ENCODE measurements at places on chromosomes 1 and 21. TPM values are rescaled to one million over a fixed set of nuclear protein-coding genes. Genes with fewer than 3 reads are reported as not detected.
A peak's percentile ranks its signal among the peaks of the same experiment; 100 is the strongest.

DNA sequence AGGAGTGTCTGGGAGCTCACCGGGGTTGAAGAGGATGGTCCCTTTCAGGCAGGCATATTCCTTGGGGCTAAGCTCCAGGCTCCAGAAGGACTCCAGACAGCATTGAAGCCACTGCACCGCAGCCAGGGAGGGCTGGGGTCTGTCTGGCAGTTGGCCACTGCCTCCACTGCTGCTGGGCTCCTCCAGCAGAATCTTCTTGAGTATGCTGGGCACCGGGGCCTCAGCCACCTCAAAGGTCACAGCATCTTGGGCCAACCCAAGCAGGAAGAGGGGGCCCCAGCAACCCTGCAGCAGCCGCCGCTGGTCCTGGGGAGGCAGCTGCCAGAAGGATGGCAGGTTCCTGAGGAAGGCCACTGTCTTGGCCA is 404 bp downstream of the NR0B2 start:
- no peak for DNase-seq

DNA sequence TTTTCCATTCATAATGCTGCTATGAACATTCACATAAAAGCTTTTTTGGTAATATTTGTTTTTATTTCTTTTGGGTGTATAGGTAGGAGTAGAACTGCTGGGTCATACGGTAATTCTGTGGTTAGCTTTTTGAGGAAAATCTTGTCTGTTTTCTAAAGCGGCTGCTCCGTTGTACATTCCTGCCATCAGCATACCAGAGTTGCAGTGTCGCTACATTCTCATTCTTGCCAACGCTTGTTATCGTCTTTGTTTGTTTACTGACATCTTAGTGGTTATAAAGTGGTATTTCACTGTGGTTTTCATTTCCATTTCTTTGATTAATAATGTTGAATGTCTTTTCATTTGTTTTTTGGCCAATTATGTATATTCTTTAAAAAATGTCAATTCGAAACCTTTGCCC is 469.8 kb upstream of the ZP4 start:
- DNase-seq, result no peak

GRCh38 chr1:4308806-4309205 is 345.6 kb upstream of the AJAP1 start:
- DNase-seq, result no peak

DNA sequence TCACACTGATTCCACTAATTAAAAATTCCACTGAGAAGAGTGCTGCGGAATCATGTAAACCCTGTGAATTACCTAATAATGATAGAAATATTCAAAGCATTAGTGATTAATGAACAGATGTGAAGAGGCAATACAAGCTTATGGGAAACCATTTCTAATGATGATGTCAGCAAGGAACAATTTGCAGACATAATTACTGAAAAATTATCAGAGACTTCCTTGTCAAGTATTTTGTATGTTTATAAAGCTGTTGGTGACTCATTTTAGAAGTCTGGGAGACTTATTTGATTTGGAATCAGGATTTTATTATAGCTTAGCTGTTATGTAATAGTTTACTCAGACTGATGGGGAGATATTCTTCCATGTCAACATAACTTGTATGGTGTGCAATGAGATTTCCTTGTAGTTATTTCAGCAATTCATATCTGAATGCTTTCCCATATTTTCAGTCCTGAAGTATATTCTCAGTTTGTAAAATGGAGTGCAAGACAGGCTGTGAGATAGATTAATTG is 135.5 kb downstream of the TGFB2 start:
- DNase-seq, result no peak

GRCh38 chr1:92439291-92439690 is 47.4 kb downstream of the GFI1 start:
- no peak for DNase-seq

DNA sequence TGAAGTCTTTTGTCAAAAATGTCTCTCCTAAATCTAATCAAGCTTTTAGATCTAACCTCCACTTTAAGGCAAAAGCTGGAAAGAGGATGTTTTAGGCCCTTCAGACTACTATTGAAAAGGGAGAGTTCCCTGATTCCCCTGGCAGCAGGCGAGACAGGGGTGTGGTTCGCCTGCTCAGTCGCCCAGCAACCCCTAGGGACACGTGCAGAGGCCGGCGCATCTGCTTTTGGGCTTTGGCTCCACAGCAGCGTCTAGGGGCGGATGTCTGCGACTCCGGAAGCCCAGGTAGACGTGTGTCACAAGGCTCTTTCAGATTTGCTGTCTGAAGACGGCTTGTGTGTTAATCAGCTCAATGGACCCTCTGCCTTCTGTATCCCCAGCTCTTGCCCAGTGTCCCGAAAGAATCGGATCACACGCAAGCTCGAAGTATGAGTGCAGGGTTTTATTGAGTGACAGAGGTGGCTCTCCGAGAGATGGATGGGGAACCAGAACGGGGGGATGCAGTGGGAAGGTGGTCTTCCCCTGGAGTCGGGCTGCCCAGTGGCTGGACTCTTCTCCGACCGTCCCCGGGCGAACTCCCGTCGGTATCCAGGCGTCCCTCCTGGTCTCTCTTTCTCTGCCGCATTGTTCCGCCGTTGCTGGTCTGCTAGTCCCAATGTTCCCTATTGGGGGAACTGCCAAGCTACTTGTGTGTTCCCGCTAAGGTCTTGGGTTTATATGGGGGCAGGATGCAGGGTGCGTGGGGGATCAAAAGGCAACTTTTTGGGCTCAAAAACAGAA is 45.5 kb downstream of the OLFML2B start:
- DNase-seq, result no peak

DNA sequence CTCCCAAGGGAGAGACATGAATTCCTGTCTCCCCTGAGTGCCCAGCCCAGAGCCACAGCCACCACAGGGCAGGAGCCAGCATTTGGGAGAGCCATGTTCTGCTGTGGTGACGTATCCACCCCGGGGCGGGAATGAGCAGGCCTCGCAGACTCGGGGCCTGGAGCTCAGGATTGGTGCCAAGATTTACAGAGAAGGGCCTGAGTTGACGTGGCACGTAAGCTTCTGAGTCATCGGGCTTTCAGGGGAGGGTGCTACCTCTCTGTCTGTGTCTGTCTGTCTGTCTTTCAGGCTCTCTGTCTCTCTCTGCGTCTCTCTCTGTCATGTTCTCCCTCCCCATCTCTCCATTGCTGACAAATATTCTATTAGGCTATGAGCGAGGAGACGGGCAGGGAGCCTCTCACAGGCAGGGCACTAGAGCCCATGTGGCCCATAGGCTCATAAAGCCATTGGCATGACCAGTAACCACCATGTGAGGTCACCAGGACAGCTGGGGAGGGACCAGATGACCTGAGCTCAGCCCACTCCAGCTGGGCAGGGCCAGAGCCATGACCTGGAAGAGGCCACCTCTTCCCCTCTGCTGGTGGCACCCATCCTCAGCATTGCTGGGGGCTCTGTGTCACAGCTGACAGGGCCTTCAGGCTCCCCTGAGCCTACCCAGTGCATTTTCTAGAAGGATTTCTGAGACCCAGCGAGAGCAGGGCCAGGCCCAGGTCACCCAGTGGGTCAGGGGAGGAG is 300.0 kb upstream of the VAMP3 start:
- DNase-seq, result no peak

DNA sequence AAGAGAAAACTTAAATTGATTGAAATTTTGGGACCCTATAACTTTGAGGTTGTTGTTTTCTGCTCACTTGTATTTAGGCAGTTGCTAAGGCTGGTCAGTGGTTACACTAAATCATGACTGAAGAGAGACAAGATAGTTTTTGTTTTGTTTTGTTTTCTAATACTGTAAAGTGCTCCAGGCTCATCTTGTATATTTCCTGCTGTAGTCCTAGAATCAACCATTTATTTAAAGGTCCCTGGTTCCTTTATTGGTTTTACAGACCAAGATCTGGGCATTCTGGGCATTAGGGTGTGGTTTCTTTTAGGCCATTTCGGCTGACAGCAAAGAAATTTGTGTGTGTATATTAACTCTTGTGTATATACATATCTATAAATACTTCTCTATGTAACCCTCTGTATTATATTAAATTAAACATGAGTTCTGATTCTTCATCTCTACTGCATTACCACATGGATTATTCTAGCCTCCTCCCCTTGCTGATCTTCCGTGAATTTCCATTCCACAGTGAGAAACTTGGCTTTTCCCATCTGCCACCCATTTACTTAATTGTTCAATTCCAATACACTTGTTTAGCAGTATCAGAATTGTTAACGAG is 15.0 kb downstream of the SNX27 start:
- no peak for DNase-seq

GRCh38 chr1:200453553-200453905 is 43.7 kb upstream of the ZNF281 start:
- DNase-seq, result no peak

DNA sequence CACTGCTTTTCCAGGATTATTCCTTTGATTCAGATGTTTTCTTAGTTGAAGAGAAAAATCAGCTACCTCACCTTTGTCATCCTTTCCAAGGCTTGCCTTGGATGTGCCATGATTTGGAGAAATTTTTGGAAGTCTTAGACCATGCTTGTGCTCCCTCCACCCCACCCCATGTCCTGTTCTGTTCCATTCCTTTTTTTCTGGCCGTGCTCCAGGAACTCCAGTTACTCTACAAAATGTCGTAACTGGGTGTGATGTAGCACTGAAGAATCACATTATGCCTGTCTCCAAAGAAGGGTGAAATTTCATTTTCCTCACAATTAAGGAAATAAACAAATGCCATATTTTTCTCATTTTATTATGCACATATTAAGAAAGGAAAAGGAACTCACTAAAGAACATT is 217.8 kb upstream of the ZRANB2 start:
- DNase-seq, result no peak

- DNase-seq, result peak; percentile 17
Observed at GRCh38 chr21:14557413-14557812, 11.3 kb upstream of the SAMSN1 start.

GRCh38 chr1:55400508-55400907 is 185.3 kb upstream of the USP24 start:
- DNase-seq, result no peak

DNA sequence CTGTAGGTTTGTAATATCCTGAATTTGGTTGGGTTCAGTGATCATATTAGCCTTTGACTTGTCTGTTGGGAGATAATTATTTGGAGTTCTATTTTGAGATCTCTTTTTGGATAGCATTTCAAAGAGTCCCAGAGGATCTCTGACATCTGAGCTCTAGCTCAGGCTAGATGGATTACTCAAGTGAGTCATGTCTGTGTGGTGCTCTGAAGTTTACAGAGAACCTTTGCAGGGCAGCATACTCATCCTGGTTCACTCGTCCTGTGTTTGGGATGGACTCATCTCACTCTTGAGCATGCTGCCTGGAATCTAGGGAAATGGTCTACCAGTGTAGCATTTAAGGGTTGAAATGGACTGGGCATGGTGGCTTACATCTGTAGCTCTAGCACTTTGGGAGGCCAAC is 29.4 kb upstream of the BMP8A start:
- DNase-seq, result no peak

- no peak for DNase-seq
Observed at GRCh38 chr21:37522641-37523295, 156.2 kb downstream of the DYRK1A start.

- DNase-seq, result no peak
Observed at GRCh38 chr1:12591267-12591938, 26.6 kb downstream of the DHRS3 start.

DNA sequence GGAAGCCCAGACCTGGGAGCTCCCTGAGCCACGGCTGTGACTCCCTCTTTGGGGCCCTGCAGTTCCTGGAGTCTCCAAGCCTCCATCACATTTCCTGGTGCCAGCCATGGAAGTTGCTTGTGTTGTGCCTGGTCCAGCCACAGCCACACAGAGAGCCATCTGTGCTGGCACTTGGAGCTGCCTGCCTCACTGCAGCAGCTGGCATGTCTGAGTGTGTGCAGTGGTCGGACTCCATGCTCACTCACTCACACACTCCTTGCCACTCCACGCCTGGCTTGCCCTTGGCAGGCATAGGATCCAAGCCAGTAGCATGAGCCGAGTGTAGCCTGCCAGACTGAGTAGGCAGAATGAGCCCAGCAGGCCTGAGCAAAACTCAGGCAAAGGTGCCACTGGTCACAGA is 516.3 kb upstream of the BEND5 start:
- DNase-seq, result no peak

GRCh38 chr1:232589812-232590743 is 39.9 kb downstream of the SIPA1L2 start:
- no peak for DNase-seq

DNA sequence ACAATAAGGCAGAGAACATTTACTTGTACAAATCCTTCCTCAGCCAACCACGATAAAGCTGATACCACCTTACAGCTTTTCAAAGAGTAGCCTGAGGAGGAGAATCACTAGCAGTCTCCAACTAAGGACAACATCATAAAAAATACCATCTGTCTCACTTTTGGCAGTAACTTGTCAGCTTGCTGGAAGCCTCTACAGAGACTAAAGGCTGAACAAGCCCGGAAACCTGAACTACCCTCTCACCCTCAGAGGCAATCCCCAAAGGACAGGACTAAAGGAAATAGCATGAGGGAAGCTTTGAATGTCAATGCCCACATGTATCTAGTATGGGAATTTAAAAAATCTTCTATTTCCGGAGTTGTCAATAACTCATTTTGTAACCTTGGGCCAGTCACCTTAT is 10.6 kb downstream of the SRSF4 start:
- no peak for DNase-seq

DNA sequence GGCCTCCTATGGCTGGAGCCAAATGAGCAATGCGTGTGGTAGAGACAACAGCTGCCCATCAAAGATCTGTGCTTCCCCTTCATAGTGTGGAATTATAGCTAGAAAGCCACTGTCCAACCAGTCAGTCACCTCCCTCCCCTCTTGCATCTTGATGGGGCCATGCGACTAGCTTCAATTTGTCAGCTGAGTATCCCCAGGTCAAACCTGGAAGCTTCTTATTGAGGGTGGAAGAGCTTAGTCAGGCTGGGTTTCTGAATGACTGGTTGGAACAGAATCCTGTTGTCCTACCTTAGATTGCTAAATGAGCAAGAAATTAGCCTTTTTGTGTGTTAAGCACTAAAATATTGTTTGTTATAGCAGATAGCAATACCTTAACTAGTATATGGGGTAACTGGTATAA is 625.4 kb downstream of the PTPRC start:
- DNase-seq, result no peak

GRCh38 chr1:69743146-69743545 is 175.4 kb downstream of the LRRC7 start:
- DNase-seq, result no peak

- no peak for DNase-seq
Observed at GRCh38 chr1:21323091-21323490, 32.8 kb upstream of the ECE1 start.

DNA sequence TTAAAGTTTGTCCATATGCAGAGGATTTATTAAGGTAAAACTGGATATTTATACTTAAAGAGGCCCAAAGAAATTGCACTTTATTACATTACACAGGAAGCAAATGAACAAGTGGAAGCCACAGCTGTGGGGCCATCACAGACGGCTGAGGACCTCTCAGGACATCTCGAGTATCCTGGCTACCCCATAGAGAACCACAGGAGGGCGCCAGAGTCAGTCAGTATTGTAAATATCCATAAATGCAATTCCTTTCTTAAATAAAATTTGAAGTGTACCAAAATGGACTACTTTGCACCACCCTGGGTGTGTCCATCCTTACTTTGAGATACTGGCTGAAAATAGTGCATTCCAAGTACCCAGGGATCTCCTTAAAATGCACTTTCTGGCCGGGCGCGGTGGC is 257.2 kb downstream of the MRPL39 start:
- DNase-seq, result no peak

Gene FAM131C
- not detected for polyA plus RNA-seq

Gene POLR3C
- 60.8 TPM for polyA plus RNA-seq

Gene C1orf185
- not detected for polyA plus RNA-seq

Gene FGR
- polyA plus RNA-seq, result 197 TPM

Gene USH2A
- polyA plus RNA-seq, result not detected

Gene ARHGEF11
- polyA plus RNA-seq, result 2.1 TPM

Gene C8A
- polyA plus RNA-seq, result not detected

Gene CLCNKA
- polyA plus RNA-seq, result not detected

Gene CR1L
- not detected for polyA plus RNA-seq

Gene ZNF683
- polyA plus RNA-seq, result not detected

Data from naive B cell (primary cell).